ENCODE measurements at places on chromosomes 16 and 17. TPM values are rescaled to one million over a fixed set of nuclear protein-coding genes. Genes with fewer than 3 reads are reported as not detected.
A peak's percentile ranks its signal among the peaks of the same experiment; 100 is the strongest.

GRCh38 chr17:46120078-46120477 is 73.2 kb downstream of the KANSL1 start:
- no peak overlapping the region for H3K27ac ChIP-seq
- no peaks in the 10 kb centered on the region for H3K27me3 ChIP-seq
- no peak overlapping the region for H3K4me3 ChIP-seq
- H3K4me1 ChIP-seq: peaks cover 49% of the 10 kb centered on the region

DNA sequence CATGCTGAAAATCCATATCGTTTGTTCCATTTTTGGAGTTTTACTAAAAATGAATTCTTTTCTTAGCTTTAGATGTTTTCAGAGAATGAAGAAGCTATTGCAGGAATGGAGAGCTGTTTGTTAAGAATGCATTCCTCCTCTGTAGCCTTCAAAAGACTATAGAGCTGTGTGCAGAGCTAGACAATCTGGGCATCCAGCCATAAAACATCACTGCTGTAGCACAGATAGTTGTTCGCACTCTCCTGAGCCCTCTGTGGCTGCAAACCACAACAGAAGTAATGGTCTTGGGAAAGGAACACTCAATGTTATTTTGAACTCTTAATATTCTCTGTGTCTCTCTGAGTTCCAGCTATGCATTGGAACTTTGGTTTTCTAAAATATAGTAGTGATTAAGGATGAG is 4.9 kb downstream of the TNRC6C start:
- peaks cover 54% of the 10 kb centered on the region for H3K4me1 ChIP-seq
- peaks cover 9% of the 10 kb centered on the region for H3K27me3 ChIP-seq

The RNF43 gene
- total RNA-seq: 84.2 TPM

GRCh38 chr16:56983211-56983751 is 6.1 kb upstream of the NLRC5 start:
- DNase-seq: peak; percentile 73
- H3K4me3 ChIP-seq: no peak overlapping the region
- no peaks in the 10 kb centered on the region for H3K27me3 ChIP-seq
- H3K36me3 ChIP-seq: no peaks in the 10 kb centered on the region
- H3K27ac ChIP-seq: peak overlapping the region; percentile 61

The CNTD1 gene
- not detected for total RNA-seq

GRCh38 chr16:85465328-85466303 is 147.5 kb upstream of the GSE1 start:
- H3K4me1 ChIP-seq: peaks cover 24% of the 10 kb centered on the region
- no peaks in the 10 kb centered on the region for H3K36me3 ChIP-seq
- no peak overlapping the region for H3K4me3 ChIP-seq

- H3K36me3 ChIP-seq: no peaks in the 10 kb centered on the region
- H3K4me3 ChIP-seq: no peak overlapping the region
- no peak for DNase-seq
- no peak overlapping the region for H3K27ac ChIP-seq
These were observed 54.6 kb downstream of the RBFOX3 start for GRCh38 chr17:79556271-79556670.

- H3K4me1 ChIP-seq: peaks cover 4% of the 10 kb centered on the region
- no peak for DNase-seq
- no peak within 1 kb of the TSS for H3K27ac ChIP-seq
- peaks cover 54% of the 10 kb centered on the region for H3K27me3 ChIP-seq
- no peak within 1 kb of the TSS for H3K4me3 ChIP-seq
These were observed at the start of gene SLC6A2 for GRCh38 chr16:55655897-55656681. SLC6A2 (plus strand) TSS chr16:55655988; CDS start chr16:55656695, 707 bp downstream.

The ZNF423 gene
- 7.8 TPM for total RNA-seq

GRCh38 chr16:85553436-85554113 is 59.5 kb upstream of the GSE1 start:
- H3K36me3 ChIP-seq: no peaks in the 10 kb centered on the region
- peak overlapping the region; percentile 95 for H3K4me3 ChIP-seq
- peak; percentile 70 for DNase-seq
- no peaks in the 10 kb centered on the region for H3K27me3 ChIP-seq

DNA sequence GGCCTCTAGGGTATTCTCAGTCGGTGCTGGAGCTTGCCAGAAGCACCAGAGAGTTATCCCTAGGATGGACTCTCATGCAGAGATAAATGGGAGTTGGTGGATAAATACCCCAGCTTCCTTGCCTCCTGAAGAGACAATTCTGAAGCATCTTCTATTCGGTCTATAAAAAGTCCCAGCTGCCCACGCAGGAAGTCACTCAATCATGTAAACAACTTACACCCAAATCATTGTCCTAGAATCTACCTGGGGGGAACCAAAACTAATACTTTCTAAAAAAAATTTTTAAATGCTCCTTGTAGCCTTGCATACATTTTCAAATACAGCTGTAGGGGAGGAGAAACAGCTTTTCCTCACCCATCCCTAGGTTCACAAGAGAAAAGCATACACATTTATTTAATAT is 66.6 kb upstream of the ELAC2 start:
- H3K36me3 ChIP-seq: no peaks in the 10 kb centered on the region
- H3K27ac ChIP-seq: no peak overlapping the region
- H3K27me3 ChIP-seq: no peaks in the 10 kb centered on the region
- no peak for DNase-seq
- no peak overlapping the region for H3K4me3 ChIP-seq

- no peaks in the 10 kb centered on the region for H3K36me3 ChIP-seq
- DNase-seq: no peak
- H3K27me3 ChIP-seq: no peaks in the 10 kb centered on the region
- peaks cover 5% of the 10 kb centered on the region for H3K4me1 ChIP-seq
- no peak overlapping the region for H3K4me3 ChIP-seq
- no peak overlapping the region for H3K27ac ChIP-seq
These were observed 477.1 kb downstream of the TOX3 start for GRCh38 chr16:52069866-52070265.

DNA sequence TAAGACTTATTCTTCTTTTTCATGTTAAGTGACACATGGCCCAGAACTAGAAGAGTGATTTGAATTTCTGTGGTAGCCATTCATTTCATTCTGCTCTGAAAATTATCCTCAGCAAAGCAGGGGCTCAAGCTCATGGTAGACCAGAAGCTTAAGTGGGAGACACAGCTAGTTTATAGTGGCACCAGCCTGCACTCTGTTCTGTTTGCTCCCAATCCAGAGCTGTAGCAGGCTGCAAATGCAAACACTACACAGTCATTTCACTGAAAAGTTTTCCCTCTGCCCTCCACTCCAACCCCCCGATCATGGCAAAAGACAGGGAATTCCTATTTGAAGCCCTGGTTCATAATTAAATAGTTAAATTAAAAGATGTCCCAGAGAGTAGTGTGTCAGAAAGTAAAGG is 17.1 kb downstream of the MPP2 start:
- no peak overlapping the region for H3K4me3 ChIP-seq
- H3K4me1 ChIP-seq: no peaks in the 10 kb centered on the region
- DNase-seq: no peak
- peaks cover 6% of the 10 kb centered on the region for H3K27me3 ChIP-seq
- H3K27ac ChIP-seq: no peak overlapping the region
- H3K36me3 ChIP-seq: no peaks in the 10 kb centered on the region

DNA sequence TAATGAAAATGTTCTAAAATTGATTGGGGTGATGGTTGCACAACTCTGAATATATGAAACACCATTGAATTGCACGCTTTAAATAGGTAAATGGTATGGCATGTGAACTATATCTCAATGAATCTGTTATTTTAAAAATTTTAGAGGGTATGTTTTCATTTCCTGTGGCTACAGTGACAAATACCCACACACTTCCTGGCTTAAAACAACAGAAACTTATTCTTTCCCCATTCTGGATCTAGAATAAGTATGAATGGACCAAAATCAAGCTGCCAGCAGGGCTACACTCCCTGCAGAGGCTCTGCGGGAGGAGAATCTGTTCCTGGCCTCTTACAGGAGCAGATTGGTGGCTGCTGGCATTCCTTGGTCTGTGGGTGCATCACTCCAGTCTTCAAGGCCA is 11.3 kb upstream of the PECAM1 start:
- peaks cover 2% of the 10 kb centered on the region for H3K4me1 ChIP-seq
- no peaks in the 10 kb centered on the region for H3K36me3 ChIP-seq
- no peak overlapping the region for H3K4me3 ChIP-seq
- no peaks in the 10 kb centered on the region for H3K27me3 ChIP-seq
- DNase-seq: no peak
- no peak overlapping the region for H3K27ac ChIP-seq

DNA sequence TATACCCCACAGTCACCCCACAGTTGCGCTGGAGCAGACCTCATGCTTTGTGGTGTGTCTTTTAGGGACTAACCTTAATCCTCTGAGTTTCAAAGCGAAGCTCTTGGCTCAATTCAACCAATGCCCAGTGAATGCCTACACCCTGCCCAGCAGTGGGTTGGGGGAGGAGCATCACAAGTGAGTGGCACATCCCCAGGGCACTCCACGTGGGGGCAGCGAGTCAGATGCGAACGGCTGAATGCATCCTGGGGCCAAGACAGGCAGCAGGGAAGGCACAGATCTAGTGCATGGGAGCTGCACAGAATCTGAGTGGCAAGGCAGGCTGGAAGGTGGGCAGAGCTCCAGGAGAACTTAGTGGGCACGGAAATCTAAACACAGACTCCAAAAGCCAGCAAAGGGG is 39.2 kb downstream of the IFT140 start:
- H3K27ac ChIP-seq: no peak overlapping the region
- no peak overlapping the region for H3K4me3 ChIP-seq
- no peaks in the 10 kb centered on the region for H3K36me3 ChIP-seq
- H3K27me3 ChIP-seq: no peaks in the 10 kb centered on the region
- no peaks in the 10 kb centered on the region for H3K4me1 ChIP-seq

DNA sequence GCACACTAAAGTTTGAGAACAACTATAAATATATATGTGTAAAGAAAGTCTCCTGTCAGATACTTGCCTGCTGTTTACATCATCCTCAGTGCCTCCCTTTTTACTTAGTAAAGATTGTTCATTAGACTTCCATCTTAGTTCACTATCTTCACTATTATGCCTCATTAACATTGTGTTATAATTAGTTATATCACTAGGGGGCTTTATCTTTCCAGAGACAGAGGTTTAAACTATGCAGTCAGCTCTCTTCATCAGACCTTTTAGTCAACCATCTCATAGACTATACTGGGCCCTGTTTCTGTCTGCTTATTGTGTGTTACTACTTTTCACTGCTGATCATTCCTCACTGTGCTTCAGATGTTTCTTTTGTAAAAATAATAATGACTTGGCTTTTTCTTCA is 630.8 kb upstream of the KIF2B start:
- no peak overlapping the region for H3K27ac ChIP-seq
- H3K36me3 ChIP-seq: no peaks in the 10 kb centered on the region
- H3K4me1 ChIP-seq: no peaks in the 10 kb centered on the region
- H3K4me3 ChIP-seq: no peak overlapping the region
- DNase-seq: no peak

GRCh38 chr16:70597135-70597835 is 49.1 kb upstream of the IL34 start:
- H3K4me3 ChIP-seq: no peak overlapping the region
- DNase-seq: no peak

- H3K27ac ChIP-seq: no peak overlapping the region
- H3K36me3 ChIP-seq: peaks cover 14% of the 10 kb centered on the region
- H3K4me3 ChIP-seq: no peak overlapping the region
These were observed 96.6 kb downstream of the HIC1 start for GRCh38 chr17:2151358-2152033.

The KRTAP4-9 gene
- not detected for total RNA-seq

GRCh38 chr16:84532291-84532724 is 27.8 kb upstream of the MEAK7 start:
- no peak overlapping the region for H3K4me3 ChIP-seq
- H3K36me3 ChIP-seq: no peaks in the 10 kb centered on the region
- H3K27ac ChIP-seq: peak overlapping the region; percentile 78
- peaks cover 16% of the 10 kb centered on the region for H3K4me1 ChIP-seq
- DNase-seq: peak; percentile 24

The DHRS7C gene
- total RNA-seq: not detected

All from transverse colon (tissue), 4 donors.